ENCODE measurements at places on chromosomes 7 and 10.

DNA sequence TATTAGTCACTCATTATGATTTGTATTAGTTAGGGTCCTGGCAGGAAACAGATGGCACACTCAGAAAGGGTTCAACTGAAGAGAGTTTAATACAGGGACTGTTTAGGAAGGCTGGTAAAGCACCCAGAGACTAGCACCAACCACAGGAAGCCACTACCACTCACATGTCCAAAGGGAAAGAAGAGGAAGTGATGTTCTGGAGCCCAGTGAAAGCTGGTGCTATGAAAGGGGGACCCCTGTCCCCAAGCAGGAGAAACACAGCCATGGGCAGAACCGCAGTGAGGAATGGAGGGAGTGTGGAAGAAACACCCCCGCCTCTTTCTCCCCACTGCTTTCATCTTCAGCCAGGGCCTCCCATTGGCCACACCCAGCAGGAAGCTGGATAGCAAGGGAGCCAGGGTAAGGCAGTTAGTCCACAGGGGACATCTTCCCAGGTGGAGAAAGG, 3.2 kb upstream of the VSIR start:
- DNase-seq: no peak

DNA sequence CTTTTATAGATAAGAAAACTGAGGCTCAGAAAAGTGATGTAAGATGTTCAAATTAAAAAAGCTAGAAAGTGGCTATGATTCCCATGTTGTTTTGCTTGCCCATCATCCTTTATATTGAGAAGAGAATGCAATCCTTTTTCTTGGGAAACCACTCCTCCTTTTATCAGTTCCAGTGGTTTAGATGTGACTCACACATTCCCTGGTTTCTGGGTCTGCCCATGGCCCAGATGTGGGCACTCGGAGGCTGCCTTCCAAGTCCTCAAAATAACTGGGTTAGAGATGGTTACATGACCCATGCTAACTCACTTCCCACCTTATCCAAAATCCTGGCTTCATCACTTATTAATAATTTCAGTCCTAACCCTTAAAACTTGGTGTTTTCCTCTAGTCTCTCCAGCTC, 550.0 kb downstream of the MDFIC start:
- no peak for DNase-seq

DNA sequence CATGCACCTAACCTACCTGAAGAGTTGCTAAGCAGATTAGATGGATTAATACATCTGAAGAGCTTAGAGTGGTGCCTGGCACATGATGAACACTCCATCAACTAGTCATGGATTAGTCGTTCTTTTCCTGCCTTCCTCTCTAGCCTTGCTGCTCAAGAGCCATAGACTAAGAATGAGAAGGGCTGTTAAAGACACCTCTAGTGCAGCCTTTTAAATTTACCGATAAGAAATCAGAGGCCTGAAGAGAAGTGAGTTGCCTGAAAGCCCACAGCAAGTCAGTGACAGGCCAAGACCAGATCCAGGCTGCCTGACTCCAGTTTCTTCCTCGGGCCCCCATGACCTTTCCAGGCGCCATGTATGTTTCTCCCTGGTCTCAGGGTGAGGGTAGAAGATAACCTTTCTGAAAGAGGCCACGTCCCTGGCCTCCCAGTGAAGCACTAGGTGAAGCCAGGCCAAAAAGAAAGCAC, 6.5 kb downstream of the TSPAN15 start:
- no peak for DNase-seq

DNA sequence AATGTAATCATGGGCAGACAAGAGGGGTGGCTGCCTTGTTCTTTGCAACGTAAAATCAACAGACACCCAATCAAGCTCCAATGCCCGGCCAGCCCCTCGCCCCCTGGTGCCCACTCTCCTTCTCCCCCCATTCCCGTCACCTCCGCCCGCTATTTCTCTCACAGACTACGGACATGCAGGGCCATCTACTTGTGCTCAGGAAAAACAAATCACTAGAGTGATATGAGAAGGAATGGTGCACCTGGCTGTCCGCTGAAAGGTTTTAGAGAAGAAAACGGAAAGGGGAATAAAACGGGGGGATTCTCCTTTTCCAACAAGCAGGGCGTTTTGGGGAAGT, 396 bp downstream of the GRM8 start:
- DNase-seq: no peak

DNA sequence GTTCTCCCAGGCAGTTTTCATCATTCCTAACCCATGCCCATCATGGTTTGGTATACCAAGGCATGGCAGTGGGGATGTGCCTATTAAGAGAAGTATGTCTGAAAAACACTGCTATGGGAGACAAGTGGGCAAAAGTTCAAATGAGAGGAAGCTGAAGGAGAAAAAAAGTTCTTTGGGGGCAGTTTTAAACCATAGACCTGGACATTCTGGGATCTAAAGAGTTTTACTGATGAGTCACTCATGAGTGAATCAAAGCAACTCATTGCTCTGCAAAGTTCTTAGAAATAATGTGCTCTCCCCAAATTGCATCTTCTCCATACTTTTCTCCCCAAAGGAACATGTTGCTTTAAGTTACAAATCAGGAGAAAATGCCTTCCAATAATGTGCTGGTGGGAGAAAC, 256.9 kb upstream of the MTPN start:
- DNase-seq: no peak

- DNase-seq: no peak
These were observed 296.8 kb downstream of the DNAJB6 start for GRCh38 chr7:157633465-157634185.

GRCh38 chr7:143216151-143216550, 5.7 kb upstream of the TAS2R40 start:
- DNase-seq: no peak

DNA sequence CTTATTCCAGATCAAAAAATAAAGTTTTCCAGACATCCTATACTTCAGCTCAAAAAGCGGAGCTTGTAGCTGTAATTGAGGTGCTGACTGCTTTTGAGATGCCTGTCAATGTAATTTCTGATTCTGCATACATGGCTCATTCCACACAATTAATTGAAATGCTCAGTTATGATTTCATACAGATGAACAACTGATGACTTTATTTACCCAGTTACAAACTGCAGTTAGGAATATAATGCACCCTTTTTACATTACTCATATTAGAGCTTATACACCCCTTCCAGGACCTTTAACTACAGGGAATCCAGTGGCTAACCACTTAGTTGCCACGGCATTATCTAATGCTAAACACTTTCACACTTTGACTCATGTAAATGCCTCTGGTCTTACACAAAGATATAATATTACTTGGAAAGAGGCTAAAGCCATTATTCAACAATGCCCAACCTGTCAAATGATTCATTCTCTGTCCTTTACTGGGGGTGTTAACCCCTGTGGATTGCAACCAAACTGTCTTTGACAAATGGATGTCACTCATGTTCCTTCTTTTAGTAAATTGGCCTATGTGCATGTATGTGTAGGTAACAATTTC, 147.3 kb downstream of the ZNF33B start:
- DNase-seq: no peak

- no peak for DNase-seq
These were observed 649 bp downstream of the IDE start for GRCh38 chr10:92573091-92573797.

DNA sequence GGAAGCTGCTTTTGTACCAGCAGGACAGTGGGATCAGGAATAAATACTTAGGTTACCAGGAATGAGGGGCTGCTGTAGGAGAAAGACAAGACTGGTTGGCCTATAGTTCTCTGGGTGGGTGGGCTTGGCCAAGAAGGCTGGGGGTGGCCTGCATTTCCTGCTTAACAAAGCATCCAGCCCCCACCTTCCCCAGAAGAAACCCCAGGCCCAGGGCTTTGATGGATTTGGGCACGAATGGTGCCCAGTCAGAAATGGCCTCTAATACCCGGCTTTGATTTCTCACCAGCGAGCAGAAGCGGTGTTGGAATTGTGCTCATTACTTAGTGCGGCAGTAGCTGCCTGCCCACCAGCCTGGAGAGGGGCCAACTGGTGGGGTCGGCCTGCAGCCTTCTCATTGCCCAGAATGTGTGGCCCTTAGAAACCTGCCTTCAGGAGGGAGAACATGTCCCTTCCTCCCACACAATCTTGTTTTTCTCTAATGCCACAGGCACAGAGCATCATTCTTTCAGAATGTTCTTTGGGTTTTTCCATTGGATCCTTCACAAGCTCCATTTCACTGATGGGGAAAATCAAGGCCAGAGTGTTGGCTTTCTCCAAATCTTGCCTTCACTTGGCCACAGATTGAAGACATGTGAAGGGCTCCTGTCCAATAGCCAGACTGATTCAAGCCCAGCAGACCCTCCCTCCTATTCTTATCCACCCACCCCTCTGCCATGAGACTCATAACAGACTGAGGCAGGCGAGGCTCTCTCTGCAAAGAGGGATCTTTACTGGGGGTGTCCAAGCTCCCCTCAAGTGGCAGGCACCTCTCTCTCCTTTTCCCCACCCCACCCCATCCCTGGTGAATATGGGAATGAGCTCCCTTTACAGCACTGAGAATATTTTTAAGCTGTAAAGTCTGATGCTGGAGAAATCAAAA, 2.5 kb downstream of the UNC5B start:
- no peak for DNase-seq

GRCh38 chr10:26557641-26558014, 119.5 kb downstream of the APBB1IP start:
- DNase-seq: no peak

DNA sequence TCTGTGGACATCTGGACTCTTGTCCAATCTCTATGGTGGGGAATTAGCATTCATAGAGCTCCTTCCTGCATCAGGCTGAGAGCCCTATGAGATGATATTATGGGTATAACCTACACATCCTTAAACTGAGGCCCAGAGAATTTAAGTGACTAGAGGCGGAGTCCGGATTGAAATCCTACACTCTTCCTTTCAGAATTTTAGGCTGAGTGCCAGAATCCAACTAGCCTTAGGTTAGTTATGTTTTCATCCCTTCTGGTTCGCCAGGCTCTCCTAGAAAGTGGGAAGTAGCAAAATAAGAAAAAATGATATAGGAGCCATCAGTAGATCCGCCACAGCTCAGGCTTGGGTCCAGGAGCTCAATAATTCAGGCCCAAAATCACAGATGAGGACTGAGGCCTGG, 212.5 kb downstream of the GLI3 start:
- no peak for DNase-seq

DNA sequence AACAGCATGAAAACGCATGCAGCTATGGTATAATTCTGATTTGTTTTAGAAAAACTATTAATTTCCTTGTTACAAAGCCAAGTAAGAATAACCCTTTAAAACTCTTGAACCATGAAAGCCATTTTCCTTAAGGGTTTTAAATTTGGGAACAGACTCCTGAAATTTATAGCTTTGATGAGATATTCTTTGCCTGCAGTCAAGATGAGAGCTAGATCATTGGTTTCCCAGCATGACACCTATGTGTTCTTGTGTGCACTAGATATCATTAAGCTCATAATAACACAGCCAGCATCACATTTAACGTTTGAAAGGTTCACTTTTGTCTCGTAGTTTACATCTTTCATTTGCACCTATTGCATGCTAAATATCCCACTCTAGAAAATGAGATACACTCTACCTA, 202.2 kb downstream of the PHF14 start:
- no peak for DNase-seq

GRCh38 chr10:28595613-28596012, 62.7 kb downstream of the WAC start:
- DNase-seq: no peak

DNA sequence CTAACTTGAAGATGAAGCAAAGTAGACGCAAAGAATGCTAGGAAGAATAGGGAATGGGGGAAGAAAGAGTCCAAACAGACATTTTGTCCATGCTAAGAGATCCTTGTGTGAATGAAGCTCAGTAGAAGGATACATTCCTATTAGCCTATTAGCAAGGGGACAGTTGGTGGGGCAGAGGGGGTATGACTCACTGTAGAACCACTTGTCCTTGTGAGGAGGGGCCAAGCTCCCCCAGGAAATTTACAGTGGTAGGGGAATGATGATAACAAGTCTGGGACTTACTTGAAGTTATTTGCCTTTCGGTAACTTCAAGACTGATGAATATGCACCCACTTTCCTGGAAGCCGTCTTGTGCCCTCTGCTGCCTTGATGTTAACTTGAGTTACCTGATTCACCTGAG, 17.2 kb upstream of the SYPL1 start:
- no peak for DNase-seq

GRCh38 chr10:93357680-93358079, 124.5 kb downstream of the MYOF start:
- peak; percentile 77 for DNase-seq

DNA sequence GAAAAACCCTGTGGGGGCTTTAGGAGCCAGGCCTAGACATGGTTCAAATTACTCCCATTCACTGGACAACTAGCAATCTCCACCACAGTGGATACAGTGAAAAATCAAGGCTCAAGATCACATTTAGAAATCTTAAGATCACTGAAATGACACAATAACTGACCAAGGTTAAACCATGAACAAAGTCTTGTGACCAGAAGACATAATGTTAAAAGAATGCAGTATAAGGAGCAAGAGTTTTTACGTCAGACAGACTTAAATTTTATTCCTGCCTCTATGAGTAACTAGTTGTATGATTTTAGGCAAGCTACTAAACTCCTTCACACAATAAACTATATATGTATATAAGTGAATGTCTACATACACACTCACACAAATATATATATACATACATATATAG, 68.5 kb downstream of the MICU1 start:
- DNase-seq: no peak
